ENCODE measurements at places on chromosomes 16 and 17. TPM values are rescaled to one million over a fixed set of nuclear protein-coding genes. Genes with fewer than 3 reads are reported as not detected.

TUFM gene
- 129 TPM for total RNA-seq

NEUROD2 gene
- total RNA-seq, result not detected

PRSS33 gene
- total RNA-seq, result not detected

TEKT1 gene
- not detected for total RNA-seq

ADCY9 gene
- total RNA-seq, result 19.5 TPM

Data from cardiac ventricle fibroblast (primary cell).